ENCODE measurements at places on chromosomes 1 and 21.

GRCh38 chr1:7754234-7754633 is 16.9 kb upstream of the VAMP3 start:
- no peak for DNase-seq

- DNase-seq: no peak
Measured at GRCh38 chr1:154837034-154837671, 32.9 kb downstream of the KCNN3 start.

- no peak for DNase-seq
Measured at GRCh38 chr1:95168028-95168427, 50.9 kb downstream of the TLCD4 start.

GRCh38 chr1:47196622-47197021 is 6.8 kb upstream of the PDZK1IP1 start:
- no peak for DNase-seq

GRCh38 chr1:235207209-235207565 is 46.1 kb upstream of the RBM34 start:
- no peak for DNase-seq

DNA sequence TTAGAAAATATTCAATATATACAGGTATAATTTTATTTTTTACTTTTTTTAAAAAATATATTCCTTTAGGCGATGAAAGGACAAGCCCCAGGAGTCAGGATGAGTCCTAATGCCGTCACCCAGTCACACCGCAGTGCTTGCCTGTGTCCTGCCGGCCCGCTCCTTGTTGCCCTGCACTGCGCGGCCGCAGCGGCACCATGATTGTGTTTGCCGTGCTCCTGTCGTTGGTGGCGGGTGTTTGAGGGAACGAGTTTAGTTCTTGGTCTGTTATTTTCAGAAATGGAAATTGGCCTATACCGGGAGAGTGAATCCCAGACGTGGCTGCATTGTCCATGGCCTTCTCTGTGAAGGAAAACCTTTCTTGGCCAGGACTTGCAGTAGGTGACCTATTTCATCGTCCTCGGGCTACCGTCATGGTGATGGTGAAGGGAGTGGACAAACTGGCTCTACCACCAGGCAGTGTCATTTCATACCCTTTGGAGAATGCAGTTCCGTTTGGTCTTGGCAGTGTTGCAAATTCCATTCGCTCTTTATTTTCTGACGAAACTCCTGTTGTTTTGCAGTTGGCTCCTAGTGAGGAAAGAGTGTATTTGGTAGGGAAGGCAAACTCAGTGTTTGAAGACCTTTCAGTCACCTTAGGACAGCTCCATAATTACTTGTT is 45.9 kb upstream of the CRB1 start:
- no peak for DNase-seq

GRCh38 chr1:218314316-218314715 is 29.2 kb downstream of the RRP15 start:
- DNase-seq: no peak

DNA sequence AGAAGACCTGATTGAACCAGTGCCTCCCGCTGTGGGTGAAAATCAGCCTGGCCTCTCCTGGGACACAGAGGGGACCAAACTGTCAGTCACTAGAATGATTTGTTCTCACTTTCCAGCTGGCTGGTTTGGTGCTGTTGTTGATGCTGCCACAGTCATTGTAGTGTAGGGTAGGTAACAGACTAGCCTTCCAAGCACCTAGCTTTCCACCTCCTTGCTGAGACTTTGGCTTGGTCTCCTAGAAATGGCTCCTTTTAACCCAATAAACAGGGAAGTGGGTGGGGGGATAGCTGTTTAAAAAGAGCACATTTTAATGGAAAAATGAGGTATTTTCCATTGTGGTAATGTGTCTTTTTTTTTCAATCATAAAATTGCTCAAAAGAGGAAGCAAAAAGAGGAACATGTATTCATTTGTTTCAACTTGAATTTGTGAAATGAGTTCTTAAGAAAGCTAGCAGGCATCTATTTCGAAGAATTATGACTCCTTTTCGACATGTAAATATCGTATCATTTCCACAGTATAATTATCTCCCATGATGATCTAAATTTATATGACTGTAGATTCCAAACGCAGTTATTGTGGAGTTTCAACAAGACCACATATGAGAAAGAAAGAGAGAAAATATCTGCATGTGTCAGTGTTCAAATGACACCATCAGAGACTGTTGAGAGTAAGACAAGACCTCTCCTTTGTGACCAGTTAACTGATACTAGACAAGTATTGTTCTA is 190.1 kb downstream of the HLX start:
- DNase-seq: no peak

GRCh38 chr1:119868176-119868575 is 28.1 kb downstream of the ADAM30 start:
- no peak for DNase-seq

- no peak for DNase-seq
Measured at GRCh38 chr21:33950431-33951079, 35.0 kb upstream of the ATP5PO start.

DNA sequence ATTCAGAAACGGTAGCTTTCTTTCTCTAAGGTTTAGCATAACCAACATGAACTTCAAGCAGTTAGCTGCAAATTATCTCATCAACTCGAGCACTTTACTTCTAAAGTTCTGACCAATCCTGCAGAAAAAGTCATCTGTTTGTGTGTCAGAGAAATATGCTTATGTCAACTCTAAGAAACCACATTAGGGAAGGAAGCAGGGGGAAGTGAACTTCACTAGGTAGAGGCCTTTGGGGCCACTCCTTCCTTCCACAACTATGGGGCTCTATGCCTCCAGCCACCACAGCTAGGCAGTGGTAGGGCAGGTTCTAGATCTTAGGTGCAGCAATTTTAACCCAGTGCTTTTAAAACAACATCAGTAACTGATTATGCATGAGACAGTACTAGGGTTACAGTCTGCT is 375.9 kb downstream of the DSCAM start:
- DNase-seq: no peak

- DNase-seq: no peak
Measured at GRCh38 chr1:205680073-205680851, at the start of gene SLC45A3. Gene SLC45A3, minus strand, starts transcription at chr1:205680509. Its CDS starts 15,853 bp downstream, at chr1:205664656.

GRCh38 chr1:25615563-25616094 is 962 bp upstream of the MAN1C1 start:
- no peak for DNase-seq

DNA sequence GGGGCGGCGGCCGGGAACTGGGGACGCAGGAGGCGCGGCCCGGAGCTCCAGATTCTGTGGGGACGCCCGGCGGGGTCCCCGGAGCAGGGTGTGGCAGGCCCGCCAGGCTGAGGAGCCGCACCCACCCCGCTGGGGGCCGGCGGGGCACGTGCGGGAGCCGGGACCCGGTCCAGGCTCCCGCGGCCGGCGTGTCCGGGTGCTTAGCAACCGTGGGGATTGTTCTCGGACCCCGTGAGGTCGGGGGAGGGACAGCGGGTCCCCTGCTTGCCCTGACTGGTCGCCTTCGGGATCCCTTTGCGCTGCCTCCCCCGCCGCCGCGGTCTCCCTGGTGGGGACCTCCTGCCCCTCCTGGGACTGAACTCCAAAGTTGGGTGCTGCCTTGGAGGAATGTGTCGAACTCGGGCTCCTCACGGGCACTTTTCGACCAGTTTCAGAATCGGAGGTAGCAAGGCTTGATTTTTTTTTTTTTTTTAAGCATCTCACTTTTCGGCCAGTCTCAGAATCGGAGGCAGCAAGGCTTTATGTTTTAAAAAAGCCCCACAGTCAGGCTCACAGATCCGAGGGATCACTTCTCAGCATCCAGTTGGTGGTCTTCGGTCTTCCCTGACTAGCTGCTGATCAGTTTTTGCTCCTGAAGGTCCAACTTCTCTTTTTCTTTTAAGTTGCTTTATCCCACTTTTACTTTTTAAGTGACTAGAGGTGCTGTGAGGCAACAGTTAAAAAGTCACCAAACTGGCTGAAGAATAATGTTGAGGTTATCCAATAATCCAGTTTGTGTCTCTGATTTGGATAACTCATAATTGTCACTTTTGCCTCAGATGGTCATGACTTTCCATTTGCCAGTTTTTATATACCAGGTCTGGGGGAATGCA is 648 bp downstream of the FAM76A start:
- DNase-seq: peak; percentile 30

GRCh38 chr1:167420510-167420909 is 97.8 kb downstream of the CD247 start:
- DNase-seq: no peak

DNA sequence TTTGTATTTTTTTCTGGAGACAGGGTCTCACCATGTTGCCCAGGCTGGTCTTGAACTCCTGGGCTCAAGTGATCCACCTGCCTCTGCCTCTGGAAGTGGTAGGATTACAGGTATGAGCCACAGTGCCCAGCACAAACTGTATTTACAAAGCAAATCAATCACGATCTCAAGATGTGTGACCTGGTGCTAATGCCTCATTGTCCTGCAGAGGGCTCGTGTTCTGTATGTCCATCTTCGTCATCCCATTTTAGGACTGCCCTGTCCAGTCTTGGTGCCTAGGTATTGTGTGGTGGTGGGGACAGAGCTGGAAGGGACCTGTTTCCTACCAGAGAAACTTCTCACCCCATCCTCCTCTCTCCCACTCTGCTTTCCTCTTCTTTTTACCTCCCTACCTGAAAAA is 20.2 kb downstream of the PROK1 start:
- DNase-seq: no peak

DNA sequence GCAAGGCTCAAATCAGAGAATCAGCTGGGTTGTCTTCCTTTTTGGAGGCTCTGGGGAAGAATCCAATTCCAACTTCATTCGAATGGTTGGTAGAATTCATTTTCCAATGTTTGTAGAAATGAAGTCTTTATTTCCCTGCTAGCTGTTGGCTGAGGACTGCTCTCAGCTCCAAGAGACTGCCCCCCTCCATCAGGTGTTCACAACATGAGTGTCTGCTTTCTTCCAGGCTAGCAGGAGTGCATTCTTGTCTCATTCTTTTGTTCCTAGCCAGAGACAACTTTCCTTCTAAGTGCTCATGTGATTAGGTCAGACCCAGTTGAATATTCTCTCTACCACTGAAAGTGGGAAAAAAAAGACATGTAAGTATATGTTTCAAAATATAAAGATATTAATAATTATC is 95.2 kb downstream of the HLX start:
- no peak for DNase-seq

GRCh38 chr1:32150847-32151246 is 28.6 kb upstream of the TXLNA start:
- DNase-seq: no peak

- no peak for DNase-seq
Measured at GRCh38 chr1:171220081-171220420, 28.2 kb upstream of the FMO1 start.

DNA sequence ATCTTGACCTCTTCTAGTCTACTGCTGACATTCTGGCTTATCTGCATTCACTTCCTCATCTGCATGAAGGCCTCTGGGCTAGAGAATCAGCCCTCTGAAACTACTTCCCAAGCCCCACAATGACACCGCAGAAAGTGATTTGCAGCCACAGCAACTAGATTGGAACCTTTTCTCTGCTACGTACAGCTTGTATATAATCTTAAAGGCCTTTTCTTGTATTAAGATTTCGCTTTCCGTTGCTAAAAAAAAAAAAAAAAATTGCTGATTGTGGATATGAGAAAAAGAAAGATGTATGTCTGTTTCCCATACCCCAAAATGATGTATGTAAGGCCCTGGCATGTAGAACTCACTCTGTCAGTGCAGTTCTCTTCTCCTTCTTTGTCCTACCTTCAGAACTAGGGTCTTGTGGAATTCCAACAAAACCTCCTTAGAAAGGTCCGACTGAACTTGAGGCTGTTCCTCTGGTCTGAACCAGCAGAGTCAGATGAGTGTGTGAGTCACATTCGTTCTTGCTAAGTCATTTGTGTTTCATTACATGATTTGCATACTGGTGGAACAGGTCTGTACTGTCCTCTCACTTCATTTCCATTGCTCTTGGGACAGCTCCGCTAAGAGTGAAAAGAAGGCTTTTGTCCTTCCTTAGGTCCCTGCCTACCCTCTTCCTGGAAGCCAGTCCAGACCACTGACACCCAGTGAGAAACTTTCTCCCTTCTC is 62.7 kb downstream of the PLPP3 start:
- DNase-seq: no peak

DNA sequence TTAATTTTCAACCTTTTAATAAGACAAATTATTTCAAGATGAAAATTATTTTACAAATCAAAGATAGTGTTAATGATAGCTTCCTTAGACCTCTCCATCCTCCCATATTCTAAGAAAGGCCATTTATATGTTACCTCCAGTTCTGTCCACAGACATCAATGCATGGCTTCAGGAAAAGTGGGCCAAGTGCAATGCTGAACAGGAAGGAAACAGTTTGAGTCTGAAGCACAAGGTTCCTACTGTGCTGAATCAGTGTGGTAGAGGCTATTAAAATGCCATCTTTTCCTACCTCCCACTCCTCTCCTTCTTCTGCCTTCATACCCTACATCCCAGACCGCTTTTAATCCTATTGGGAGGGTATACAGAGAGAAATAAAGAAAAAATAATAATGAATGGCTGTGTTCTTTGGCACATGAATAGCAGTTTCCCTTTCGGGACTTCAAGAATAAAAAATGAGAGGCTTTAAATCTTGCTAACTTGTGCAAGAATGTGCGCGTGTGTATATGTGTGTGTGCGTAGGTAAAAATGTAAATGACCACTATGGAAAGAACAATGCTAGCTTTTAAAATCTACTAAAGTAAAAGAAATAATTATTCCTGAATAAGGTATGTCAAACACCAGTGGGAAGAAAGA is 62.6 kb upstream of the C1orf105 start:
- no peak for DNase-seq

- DNase-seq: no peak
Measured at GRCh38 chr1:166603296-166603695, 236.0 kb upstream of the POGK start.

DNA sequence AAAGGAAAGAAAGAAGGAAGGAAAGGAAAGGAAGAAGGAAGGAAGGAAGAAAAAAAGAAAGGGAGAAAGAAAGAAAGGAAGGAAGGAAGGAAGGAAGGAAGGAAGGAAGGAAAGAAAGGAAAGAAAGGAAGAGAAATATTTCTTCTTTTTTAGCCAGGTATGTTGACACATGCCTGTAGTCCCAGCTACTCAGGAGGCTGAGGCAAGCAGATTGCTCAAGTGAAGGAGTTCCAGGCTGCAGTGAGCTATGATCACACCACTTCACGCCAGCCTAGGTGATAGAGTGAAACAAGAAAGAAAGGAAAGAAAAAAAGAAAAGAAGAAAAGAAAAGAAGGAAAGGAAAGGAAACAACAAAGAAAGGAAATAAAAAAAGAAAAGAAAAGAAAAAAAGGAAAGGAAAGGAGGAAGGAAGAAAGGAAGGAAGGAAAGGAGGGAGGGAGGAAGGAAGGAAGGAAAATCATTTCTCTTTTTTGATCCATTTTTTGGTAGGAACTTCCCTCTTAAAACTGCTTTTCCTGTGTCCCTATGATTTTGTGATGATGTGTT is 5.8 kb upstream of the ZMYM1 start:
- DNase-seq: no peak

DNA sequence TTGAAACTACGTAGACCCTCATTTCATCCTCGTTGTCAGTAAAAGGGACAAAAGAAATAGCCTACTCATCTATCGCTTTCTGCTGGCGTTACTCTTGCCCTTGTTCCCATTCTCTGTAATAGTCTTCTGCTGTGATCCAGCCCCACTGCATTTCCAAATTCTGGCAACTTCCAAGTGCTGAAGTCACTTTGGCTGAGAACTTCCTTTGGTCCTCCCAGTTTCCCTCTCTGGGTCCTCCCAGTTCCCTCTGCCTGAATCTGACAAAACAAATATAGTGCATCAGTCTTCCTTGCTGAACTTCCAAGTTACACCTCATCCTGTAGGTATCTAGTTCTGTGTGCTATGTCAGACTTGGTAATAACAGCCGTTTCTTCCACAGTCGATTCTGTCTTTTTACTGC is 47.0 kb upstream of the PLA2G4A start:
- DNase-seq: no peak
